ENCODE measurements at places on chromosomes 13 and 19. TPM values are rescaled to one million over a fixed set of nuclear protein-coding genes. Genes with fewer than 3 reads are reported as not detected.
A peak's percentile ranks its signal among the peaks of the same experiment; 100 is the strongest.

GRCh38 chr19:3055741-3056416 is 6.4 kb downstream of the TLE5 start:
- no peak for DNase-seq

DNA sequence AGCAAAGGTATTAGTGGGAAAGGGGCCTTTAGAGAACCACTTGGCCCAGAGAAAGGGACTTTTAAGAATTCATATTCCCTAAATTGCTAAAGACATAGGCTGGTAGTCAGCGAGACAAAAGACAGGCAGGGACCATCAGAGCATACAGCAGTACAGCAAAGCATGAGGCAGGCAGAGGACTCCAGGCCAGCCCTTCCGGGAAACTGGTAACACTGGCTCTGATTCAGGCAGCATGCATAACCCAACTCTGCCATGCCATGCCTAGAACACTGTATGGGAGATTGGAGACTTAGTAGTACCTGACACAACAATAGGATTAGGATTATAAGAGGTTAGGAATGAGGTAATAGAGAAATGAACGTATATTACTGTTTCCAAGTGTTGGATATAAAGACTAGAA is 34.9 kb downstream of the CAB39L start:
- DNase-seq = no peak

GRCh38 chr19:10817291-10818038 is 18.5 kb downstream of the TMED1 start:
- no peak for DNase-seq

DNA sequence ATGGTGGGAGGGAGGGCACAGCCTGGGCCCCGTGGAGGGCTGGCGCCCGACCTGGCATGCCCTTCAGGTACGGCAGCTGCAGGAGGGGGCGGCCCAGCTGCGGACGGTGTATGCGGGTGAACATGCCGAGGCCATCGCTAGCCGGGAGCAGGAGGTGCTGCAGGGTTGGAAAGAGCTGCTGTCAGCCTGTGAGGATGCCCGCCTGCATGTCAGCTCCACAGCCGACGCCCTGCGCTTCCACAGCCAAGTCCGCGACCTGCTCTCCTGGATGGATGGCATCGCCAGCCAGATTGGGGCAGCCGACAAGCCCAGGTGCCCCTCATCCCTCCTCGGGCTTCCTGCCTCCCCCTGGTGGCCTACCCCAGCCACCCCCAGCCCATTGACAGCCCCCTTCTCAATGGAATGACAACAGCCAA is 16.6 kb upstream of the SHKBP1 start:
- DNase-seq = no peak

DNA sequence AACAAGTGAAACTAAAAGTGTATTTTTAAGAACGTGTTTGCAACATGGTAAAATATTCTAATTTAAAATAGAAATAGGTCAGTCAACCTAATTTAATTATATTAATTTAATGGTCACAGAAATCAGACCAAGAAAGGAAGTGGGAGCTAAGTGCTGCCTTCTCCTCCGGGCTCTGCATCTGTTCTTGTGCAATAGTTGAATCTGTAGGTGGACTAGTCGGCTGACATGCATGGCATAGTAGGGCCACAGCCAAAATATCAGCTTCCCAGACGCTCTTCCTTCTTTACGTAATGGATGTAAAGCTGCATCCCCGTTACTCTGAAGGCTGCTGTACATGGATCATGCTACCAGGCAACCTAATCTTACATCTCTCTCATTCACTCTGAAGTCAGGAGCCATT is 47.3 kb downstream of the COL4A1 start:
- no peak for DNase-seq

DNA sequence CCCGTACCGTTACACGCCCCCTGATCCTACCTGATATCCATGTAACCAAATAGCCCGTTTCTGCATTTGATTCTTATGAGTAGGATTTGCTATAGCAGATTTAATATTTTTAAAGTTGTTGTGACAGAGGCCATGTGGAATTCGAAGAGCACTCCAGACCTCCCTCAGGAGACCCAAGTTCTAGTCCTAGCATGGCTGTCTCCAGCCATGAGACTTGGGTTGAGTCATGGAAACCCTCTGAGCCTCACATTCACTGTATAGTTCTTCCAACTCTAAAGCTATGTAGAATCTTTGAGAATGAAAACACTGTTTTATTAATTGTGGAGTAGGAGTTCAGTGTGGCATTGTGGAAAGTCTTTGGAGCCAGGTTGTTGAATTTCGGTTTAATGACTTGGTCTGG is 8.0 kb upstream of the GPR183 start:
- DNase-seq = no peak

GRCh38 chr13:89951341-89951740 is 1396.1 kb upstream of the MIR17HG start:
- DNase-seq = no peak

DNA sequence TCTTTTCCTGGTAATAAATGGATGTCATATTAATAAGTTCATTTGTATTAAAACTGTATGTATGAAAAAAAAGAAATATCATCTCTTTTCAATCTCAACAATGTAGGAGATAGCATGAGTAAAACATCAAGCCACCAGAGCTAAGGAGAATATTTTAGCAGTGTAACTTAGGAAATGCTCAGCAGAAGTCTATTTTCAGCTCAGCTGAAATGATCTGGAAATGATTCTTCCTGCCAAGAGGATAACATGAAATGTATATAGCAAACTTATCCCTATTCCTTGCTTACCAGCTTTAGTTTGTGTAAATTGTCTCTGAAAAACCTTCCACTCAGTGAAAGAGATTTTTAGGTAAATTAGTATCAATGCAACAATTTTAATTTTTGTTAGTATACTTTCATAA is 1194.4 kb downstream of the SLITRK1 start:
- no peak for DNase-seq

GRCh38 chr13:111564606-111565005 is 244.2 kb downstream of the TEX29 start:
- no peak for DNase-seq

DNA sequence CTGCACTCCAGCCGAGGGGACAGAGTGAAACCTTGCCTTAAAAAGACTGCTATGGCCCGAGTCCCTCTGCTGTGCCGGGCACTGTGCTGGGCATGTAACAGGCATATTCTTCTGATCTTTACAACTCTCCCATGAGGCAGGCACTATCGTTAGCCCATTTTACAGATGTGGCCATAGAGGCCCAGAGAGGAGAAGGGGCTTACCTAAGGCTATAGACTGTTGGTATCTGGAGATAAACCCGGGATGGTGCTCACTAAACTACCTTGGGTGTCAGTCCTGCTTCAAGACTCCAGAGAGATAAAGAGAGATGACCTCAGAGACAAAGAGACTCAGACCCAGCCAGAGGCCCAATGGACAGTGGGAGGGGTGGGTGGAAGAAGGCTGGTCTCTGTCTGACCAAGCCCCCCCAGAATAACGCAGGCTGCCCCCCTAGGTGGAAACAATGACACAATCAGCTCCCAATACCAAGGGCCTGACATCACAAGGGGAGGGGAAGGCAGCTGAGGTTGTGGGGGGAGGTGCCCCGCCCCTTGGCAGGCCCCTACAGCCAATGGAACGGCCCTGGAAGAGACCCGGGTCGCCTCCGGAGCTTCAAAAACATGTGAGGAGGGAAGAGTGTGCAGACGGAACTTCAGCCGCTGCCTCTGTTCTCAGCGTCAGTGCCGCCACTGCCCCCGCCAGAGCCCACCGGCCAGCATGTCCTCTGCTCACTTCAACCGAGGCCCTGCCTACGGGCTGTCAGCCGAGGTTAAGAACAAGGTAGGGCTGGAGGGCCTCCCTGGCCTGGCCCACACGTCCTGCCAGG is at the start of gene CNN1:
TSS of gene CNN1 (plus strand) at position 620 of the 805 bp plus-strand sequence. CDS start at position 697, 77 bp downstream.
- no peak for DNase-seq

GRCh38 chr13:99505814-99506269 is 4.6 kb downstream of the TM9SF2 start:
- DNase-seq = no peak

DNA sequence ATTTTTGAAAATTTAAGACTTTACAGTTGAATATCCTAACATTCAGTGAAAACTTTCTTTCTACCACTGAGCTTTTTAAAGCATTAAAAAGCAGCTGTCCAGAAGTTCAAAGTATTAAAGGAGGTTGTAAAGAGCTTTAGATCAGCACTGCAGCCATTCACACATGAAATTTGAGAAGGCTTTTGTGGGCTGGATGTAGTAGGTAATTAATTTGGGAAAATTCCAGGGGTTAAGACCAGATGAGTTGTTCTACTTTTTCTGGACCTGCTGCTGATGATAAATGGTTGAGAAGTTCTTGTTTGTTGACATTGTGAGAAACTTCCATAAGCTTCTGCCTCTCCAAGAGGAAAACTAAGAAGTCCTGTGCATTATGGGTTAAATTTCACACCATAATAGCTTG is 1779.6 kb upstream of the PRR20A start:
- peak; percentile 5 for DNase-seq

- DNase-seq = no peak
These were observed 4.2 kb downstream of the KLK3 start for GRCh38 chr19:50858886-50859285.

GRCh38 chr19:54152267-54152666 is 7.3 kb downstream of the LENG1 start:
- DNase-seq = no peak

DNA sequence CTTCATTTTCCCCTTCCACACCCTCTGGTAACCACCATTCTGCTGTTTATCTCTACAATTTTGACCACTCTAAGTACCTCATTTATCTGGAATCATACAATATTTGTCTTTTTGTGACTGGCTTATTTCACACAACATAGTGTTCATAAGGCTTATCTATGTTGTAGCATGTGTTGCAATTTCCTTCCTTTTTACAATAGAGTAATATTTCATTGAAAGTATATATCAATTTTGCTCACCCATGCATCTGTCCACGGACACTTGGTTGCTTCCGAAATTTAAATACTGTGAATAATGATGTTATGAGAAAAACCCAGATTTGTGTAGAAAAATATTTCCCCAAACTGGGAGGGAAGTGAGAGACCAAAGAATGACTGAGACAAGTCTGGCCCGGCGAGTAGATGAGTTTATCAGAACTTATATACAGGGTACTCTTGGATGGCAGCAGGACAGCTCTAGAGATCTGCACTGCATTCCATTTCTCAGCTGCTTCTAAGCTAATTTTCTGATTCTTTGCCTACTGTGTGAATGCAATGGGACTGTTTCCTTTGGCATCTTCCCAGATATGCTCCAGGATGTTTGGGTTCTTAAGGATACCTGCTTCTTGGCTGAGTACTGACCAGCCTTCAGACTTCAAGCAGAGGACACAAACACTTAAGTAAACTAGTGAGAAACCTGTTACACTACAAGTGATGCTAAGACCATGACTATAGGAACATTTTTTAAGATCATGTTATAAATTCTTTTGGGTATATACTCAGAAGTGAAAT is 834.0 kb upstream of the PCDH9 start:
- DNase-seq = no peak

- no peak for DNase-seq
These were observed 44.5 kb downstream of the ACTN4 start for GRCh38 chr19:38691938-38692457.

GRCh38 chr13:105678072-105678471 is 857.4 kb downstream of the EFNB2 start:
- no peak for DNase-seq

DNA sequence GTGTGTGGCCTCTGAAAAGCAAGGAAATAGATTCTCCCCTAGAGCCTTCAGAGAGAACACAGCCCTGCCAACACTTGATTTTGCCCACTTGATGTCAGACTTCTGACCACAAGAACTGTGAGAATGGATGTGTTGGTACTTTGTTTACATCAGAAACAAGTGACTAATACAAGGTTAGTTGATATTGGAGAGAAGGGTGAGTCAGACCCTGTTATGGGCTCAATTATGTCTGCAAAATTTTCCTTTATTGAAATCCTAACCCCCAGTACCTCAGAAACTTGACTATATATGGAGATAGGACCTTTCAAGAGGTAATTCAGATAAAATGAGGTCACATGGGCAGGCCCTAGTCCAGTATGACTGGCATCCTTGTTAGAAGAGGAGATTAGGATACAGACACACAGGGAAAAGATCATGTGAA is 226.7 kb downstream of the RFC3 start:
- no peak for DNase-seq

GRCh38 chr19:46898731-46899130 is 37.9 kb downstream of the ARHGAP35 start:
- no peak for DNase-seq

DNA sequence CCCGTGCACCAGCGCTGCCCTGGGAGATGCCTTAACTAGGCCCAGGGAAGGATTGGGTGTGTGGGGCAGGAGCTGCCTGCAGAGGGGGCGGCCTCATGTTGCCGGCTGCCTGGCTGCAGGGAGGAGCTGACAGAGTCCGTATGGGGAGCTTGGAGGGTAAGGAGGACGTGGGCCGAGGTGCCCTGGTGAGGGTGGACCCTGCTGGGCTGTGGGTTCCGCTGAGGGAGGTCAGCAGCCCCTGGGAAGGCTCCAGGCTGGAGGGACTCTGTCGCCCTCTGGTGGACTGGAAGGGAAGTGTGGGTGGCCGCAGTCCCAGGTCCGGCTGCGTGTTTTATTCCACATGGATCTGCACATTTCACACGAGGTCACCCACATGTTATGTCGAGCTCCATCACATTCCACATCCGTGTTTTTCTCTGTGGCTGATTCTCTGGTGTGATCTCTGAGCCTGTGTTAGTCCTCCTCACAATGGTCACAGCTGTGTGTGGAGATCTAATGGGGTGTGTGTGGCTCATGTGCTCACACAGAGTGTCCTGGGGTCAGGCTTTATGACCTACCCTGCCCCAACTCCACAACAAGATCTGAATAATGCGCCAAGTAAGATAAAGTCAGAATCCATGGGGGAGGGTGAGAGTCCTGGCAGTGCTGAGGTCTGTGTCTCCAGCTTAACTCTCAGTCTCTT is 1.8 kb upstream of the CEACAM8 start:
- DNase-seq = peak; percentile 7

- no peak for DNase-seq
These were observed 10.6 kb downstream of the EVI5L start for GRCh38 chr19:7840629-7841028.

DNA sequence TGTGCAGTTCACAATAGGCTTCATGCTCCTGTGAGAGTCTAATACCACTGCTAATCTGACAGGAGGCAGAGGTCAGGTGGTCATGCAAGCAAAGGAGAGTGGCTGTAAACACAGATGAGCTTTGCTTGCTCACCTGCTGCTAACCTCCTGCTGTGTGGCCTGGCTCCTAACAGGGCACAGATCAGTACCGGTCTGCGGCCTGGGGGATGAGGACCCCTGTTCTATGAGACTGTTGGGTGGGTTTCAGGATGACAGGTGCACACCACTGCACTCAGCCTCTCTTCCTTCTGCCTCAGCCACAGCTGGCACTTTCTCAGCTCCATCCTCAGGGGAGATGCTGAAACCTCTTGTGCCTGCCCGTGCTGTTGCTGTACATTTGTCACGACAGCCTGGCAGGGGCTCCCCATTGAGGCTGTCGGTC is 9.7 kb downstream of the CLEC4G start:
- DNase-seq = no peak

Gene TSHZ3
- 14.5 TPM for polyA plus RNA-seq

Gene ZNF85
- 16.6 TPM for polyA plus RNA-seq

Gene NKPD1
- polyA plus RNA-seq = 0.10 TPM

Gene KLHL1
- 1.4 TPM for polyA plus RNA-seq

Gene SYCN
- polyA plus RNA-seq = not detected

Gene IZUMO1
- 1.0 TPM for polyA plus RNA-seq

Gene TMEM147
- polyA plus RNA-seq = 90.1 TPM

Gene SLC15A1
- 7.0 TPM for polyA plus RNA-seq

Gene ICAM5
- polyA plus RNA-seq = 0.10 TPM

Gene PRRG2
- polyA plus RNA-seq = 7.3 TPM

Gene SULT2A1
- not detected for polyA plus RNA-seq

Gene FOSB
- polyA plus RNA-seq = 14.2 TPM

Gene ZSCAN4
- not detected for polyA plus RNA-seq

Gene CDADC1
- polyA plus RNA-seq = 14.9 TPM

Gene LHB
- polyA plus RNA-seq = 0.26 TPM

Gene ZNF829
- 7.4 TPM for polyA plus RNA-seq

Gene SLC7A10
- 0.39 TPM for polyA plus RNA-seq

Gene MUC16
- 0.01 TPM for polyA plus RNA-seq

Gene ZNF763
- 8.0 TPM for polyA plus RNA-seq

Gene RFXAP
- 16.0 TPM for polyA plus RNA-seq

Measured in right renal pelvis (tissue), 4 donors.